NCI-H446 treated with DMSO at 0.1 percent for 48 hours (cell line): ENCODE measurements at places on chromosomes 1 and 21.
A peak's percentile ranks its signal among the peaks of the same experiment; 100 is the strongest.

DNA sequence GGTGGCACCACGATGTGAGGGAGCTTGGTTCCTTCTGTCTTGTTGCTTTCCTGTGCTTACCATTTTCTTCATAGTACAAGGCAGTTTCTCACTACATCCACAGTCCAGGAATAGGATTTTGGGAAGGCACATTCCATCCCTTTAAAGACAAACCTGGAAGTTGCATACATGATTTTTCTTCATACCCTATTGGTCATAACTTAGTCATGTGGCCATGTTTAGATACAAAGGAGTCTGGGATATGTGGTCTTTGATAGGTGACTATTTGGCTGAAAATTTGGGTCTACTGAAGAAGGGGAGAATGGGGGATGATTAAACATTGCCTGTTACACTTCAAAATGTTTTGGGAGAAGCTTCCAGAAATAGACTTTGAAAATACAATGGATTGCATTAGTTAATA lies 7.0 kb downstream of the DYRK1A start:
- DNase-seq = no peak

DNA sequence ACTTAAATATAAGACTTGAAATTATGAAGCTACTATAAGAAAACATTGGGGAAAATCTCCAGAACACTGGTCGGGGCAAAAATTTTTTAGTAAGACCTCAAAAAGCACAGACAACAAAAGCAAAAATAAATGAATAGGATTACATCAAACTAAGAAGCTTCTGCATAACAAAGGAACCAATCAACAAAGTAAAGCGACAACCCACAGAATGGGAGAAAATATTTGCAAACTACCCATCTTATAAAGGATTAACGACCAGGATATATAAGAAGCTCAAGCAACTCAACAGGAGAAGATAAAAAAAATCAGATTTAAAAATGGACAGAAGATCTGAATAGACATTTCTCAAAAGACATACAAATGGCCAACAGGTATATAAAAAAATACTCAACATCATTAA lies 19.1 kb downstream of the UCHL5 start:
- DNase-seq = no peak

DNA sequence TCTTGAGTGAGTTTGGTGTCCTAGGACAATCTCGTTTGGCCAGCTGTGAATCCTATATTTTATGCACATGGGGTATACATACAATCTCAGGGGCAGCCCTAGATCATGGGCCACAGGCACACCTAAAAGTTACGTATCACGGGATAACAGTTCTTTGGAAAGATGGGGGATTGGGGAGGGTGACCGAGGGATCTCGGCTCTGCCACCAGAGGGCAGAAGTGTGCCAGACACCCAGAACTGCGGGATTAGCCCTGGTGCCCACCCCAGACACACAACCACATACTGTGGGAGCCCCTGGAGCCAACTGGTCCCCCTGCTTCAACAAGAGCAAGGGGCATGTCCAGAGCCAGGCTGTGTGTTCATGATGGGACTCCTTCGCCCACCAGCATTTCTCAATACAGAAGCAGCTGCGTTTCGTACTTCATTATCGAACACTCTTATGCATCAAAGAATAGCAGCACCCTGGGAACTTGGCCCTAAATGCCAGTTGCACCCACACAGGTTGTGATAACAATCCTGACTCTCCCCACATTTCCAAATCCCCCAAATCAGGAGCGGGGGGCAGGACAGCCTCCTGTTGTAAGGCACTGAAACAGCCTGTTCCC lies 37.4 kb downstream of the TMCO4 start:
- DNase-seq = no peak

DNA sequence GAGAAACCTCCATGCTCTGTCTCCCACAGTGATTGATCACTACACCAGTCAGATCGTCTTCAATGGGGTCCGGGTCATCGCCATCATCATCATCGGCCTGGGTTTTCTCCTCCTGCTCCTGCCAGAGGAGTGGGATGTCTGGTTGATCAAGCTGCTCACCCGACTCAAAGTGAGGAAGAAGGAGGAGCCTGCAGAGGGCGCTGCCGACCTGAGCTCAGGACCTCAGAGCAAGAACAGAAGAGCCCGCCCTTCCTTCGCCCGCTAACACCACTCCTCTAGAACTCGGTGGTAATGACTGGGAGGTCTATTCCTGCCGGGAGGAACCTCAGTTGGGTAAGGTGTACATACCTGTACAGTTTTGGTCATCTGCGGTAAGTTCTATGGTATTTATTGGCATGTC lies 50.3 kb upstream of the COA6 start:
- no peak for DNase-seq

- DNase-seq = peak; percentile 45
Measured at GRCh38 chr1:179953974-179954492, 577 bp upstream of the CEP350 start.

DNA sequence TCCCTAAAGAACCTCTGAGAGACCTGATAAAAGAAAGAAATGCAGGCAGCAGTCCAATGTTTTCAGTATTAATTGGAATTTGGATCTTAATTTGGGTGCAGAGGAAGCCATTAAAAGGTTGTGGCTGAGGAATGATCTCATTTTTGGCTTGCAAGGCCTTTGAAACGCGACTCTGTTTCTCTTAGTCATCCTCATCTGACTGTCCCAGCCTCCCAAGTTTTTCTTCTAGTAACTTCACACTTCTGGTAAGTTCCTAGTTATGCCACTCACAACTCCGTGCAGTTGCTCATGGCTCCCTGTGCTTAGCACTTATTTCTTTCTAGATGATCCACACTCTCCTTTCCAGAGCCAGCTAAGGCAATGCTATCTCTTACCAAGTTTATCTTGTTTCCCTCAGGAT lies 147.4 kb upstream of the USP24 start:
- peak; percentile 59 for DNase-seq

DNA sequence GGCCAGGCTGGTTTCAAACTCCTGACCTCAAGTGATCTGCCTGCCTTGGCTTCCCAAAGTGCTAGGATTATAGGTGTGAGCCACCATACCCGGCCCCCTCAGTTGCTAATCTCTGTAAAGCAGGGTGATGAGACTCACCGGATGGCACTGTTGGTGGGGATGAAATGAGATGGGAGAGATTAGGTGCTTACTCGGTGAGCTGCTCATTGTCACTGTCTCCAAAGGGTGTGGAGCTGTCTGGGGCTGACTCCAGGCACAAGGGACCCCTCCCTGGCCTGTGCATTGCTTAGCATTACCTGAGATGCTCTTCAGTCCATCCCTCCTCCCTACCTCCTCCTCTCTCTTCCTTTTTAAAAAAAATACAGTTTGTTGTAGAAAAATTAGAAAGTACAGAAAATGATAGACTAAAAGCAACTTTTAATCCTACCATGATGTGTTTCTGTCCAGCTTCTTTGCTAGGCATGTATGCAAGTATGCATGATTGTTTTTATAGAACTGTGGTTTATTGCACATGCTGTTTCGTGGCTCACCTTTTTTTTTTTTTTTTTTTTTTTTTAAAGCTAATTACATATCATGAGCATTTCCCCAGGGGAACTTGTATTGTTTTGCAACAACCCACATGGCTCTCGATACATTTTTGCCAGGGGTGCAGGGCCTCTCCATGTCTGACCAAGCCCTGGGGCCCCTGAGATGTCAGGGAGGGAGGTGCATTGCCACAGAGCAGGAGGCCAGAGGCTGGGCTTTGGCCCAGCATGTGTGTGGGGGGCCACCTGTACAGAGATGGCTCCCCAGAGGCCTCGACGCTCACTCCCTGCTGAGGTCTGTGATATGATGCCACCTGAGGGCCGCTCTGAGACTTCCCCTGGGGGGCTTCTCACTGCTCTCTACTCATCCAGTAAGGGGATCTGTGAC lies 55.4 kb downstream of the ARHGEF10L start:
- DNase-seq = no peak

GRCh38 chr1:224387302-224387912 lies 30.7 kb downstream of the CNIH4 start:
- DNase-seq = no peak

GRCh38 chr1:21255284-21255942 lies 34.9 kb downstream of the ECE1 start:
- peak; percentile 82 for DNase-seq

- no peak for DNase-seq
Measured at GRCh38 chr1:24175033-24175755, 11.9 kb downstream of the IFNLR1 start.

DNA sequence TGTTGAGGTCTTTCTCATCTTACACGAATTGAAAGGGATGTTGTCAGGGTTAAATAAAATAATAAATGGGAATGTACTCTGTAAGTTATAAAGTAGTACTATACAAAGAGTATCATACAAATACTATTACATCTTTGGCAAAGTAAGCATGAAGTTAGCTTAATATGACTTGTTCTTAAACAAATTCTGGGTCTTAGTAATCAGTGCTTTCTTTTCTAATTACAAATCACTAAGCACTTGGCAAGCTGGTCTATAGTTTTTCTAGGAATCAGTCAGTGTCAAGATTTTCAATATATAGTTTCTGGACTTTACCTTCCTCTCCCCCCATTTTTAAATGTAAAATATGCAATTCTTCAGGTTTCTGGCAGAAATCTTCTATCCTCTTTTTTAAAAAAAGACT lies 6.9 kb downstream of the LYST start:
- no peak for DNase-seq

DNA sequence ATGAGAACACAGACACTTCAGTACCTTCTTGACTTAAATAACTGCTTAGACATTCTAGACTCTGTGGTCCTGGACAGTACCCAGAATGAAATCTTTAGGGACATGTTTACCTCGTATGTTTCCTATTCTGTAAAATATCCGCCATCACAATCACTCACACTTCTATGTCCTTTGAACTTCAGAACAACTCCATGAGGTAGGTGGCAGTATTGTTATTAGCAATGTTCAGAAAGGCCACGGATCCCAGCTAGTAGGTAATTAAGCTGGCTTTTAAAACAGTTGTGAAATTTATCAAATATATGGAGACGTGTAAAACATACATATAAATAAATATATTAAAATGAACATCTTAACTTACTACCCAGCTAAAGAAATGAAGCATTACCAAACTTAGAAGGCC lies 83.4 kb downstream of the CACHD1 start:
- no peak for DNase-seq

DNA sequence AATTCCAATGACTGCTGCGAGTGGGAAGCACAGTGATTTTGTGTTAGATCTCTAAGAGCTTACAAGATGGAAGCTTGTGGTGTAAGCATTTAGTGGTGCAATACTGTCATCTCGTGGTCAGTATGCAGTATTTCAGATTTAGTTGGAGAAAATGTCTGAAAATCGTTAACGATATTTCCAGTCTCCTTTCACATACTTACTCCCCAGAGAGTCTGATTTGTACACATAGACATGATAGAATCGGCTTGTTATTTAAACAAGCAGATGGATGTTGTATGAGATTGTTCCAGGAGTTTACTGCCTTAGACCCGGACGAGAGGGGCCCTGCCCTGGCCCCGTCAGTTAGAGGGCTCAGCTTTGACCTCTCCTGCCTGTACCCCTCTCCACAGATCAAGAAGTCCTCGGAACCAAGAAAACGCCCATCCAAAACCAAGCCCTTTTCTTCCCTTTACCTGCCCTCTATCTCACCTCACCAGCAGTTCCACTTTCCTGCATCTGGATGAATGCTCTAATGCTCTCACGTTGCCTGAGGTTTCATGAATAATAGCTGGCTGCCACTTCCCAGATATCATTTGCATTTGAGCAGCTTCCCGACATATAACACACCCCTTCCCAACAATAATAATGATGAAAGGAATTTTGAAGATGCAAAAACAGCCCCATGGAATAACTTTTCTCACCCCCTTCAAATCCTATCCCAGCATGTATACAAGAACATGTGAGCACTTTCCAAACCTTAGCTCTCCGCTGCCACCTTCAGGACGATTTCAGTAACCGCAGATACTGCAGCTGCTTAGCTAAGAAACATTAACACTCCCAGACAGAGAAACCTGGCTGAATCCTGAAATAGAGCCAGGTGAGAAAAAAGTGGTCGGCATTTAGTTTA lies 247.3 kb downstream of the LTN1 start:
- peak; percentile 71 for DNase-seq

DNA sequence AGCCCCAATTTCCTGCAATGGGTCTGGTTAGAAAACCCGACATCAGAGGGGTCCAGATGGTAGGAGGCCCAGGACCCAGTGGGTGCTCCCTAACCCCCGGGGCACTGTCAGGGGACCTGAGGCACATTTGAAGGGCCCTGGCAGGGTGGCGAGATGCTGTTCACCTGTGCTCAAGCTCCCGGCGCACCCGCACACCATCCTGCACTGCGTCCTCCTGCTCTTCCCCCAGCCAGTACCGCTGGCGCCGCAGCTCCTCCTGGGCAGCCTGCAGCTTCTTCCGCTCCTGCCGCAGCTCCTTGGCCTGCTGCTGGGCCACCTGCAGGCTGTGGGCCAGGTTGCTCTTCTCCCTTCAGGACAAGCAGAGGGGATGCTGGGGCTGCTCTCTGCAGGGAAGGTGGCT lies 36.0 kb downstream of the RNU1-1 start:
- DNase-seq = no peak

- DNase-seq = no peak
Measured at GRCh38 chr1:59680044-59680443, 134.7 kb upstream of the HOOK1 start.

- no peak for DNase-seq
Measured at GRCh38 chr21:45539796-45540600, 2.2 kb downstream of the SLC19A1 start.

- DNase-seq = no peak
Measured at GRCh38 chr1:72097851-72098570, 184.3 kb downstream of the NEGR1 start.

DNA sequence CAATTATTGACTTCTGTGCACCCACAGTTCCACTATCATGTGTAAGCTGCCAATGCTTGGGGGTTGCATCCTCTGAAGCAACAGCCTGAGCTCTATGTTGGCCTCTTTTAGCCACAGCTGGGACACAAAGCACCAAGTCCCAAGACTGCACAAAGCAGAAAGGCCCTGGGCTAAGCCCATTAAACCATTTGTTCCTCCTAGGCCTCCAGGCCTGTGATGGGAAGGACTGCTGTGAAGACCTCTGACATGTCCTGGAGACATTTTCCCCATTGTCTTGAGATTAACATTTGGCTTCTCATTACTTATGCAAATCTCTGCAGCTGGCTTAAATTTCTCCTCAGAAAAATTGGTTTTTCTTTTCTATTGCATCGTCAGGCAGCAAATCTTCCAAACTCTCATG lies 123.7 kb upstream of the DEPDC1 start:
- DNase-seq = no peak

DNA sequence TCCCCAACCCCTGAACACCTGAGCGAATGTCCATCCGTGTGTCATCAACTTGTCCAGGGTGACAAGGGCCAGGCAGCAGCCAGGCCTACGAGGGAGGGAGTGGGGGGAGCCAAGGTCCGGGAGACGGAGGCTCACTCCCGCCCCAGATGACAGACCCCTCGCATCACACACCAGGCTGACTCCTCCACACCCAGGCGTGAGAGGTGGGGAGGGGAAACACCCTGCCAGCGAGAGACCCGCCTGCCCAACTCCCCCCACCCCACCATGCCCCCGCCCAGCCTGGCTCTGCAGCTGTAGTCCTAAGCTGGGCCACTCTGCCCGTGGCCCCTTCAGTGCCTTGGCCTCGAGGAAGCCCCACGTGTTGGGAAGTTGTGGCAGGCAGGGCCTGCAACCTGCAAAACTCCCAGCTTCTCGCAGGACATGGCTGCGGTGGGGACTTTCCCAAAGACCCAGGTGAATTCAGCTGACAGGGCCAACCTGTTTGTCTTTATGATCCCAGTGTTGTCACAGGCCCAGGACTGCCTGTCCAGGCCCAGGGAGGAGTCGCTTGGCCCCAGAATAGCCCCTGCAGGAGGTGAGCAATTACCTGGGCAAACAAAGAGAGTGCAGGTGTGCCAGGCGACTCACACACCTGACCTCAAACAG lies 62.9 kb downstream of the RIPK4 start:
- no peak for DNase-seq
